ENCODE measurements at places on chromosomes 5 and 9. TPM values are rescaled to one million over a fixed set of nuclear protein-coding genes. Genes with fewer than 3 reads are reported as not detected.

FOXD4 gene
- total RNA-seq, result 0.32 TPM

- no peak for DNase-seq
Measured at GRCh38 chr5:145856285-145856818, 16.5 kb downstream of the GRXCR2 start.

DNA sequence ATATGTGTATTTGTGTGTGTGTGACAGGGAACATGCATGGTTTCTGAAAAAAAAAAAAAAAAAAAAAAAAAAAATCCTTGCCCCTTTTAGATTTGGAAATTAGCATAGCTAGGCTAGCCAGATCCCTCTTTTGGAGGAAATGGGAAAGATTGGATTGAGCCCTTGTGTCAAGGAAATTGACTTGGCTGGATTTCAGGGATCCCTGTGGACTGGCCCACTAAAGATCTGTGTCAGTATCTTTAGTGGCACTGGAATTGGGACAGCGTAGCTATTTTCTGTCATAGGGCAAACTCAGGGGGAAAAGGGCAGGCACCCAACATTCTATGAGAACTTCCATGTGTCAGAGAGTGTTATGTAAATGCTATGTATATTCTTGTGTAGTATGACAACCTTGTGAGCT lies 35.4 kb downstream of the SH3GL2 start:
- DNase-seq, result no peak

- DNase-seq, result no peak
Measured at GRCh38 chr9:128637656-128638055, 19.0 kb downstream of the DYNC2I2 start.

DNA sequence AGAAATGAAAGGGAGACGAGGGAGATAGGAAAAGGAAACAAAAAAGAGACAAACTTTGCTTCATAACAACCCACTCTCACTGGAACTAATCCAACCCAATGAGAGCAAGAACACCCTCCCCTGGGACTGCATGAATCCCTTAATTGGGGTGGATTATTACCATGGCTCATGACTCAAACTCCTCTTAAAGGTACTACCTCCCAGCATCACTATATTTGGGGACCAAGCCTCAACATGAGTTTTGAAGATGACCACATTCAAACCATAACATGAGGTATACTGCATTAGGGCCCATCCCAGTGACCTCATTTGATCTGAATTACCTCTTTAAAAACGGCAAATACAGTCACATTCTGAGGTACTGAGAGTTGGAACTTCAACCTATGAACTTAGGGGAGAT lies 8.0 kb downstream of the MTAP start:
- DNase-seq, result no peak

SV2C gene
- total RNA-seq, result not detected

DNA sequence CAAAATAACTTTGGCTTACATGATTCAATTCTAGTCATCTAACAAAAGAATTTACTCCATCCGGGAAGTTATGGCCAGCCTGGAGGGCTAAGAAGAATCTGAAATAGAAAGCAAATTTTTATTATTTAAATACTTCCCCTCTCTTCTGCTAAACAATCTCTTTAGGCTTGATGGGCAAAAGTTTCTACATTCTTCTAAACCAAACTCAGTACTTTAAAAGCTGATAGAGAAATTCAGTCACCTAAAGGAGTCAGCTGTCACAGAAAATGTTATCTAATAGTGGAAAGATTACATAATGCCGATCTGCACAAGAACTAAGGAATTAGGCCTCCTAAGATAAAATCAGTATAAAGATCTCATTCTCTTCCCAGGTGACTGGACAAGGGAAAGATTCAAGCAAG lies 32.4 kb downstream of the GNAQ start:
- no peak for DNase-seq

MSMP gene
- 1.7 TPM for total RNA-seq

PTPRD gene
- total RNA-seq, result 51.2 TPM

GRCh38 chr9:100294806-100295205 lies 57.9 kb downstream of the TEX10 start:
- DNase-seq, result no peak

DNA sequence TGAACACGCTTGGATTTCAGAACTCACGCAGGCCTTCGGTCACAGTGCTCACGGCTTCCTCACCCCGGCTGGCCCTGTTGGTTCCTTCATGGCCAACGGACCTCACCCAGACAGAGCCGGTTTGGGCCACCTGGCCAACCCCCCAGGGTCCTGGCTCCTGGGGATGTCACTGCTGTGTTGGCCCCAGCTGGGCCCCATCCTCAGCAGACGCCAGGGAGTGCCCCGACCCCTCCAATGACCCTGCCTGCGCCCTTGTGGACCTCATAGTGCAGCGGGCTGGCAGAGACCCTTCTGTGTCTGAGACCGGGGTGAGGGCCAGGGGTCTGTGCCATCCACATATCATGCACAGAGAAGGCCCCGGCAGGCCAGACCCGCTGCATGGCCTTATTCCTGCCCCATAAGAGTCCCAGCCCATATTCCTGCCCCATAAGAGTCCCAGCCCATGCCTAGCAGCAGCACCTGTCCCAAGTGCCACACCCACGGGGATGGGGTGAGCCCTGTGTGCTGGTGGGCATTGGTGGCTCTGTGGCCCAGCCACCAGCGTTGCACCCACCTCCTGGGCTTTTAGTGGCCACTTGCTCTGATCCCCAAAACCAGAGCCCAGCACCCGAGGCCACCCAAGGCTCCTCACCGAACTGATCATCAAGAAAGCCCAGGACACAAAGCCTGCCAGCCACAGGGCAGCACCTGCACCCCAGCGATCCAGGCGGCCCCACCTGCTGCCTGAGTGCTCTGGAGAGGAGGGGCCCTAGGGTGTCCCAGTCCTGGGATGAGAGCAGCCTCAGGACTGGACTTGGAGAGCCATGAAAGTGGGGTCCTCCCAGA lies 1.3 kb upstream of the LPCAT1 start:
- peak; percentile 79 for DNase-seq

DNA sequence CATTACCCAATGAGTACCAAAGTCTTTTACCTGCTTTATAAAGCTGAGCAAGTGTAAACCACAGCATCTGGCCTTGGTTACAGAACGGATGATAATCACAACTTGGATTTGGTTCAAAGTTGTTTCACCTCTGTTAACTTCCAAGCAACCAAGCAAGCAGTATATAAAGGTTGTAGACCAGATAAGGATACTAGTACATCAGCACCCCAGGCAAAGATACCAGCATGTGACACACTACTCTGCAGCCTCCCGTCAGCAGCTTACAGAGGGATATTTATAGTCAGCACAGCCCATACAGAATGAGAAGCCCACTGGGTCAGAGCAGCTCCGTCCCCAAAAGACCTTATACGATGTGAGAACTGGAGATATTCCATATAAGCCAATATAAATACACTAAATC lies 193.3 kb downstream of the SMARCA2 start:
- DNase-seq, result no peak

- no peak for DNase-seq
Measured at GRCh38 chr5:109898269-109899162, 208.8 kb downstream of the MAN2A1 start.

DNA sequence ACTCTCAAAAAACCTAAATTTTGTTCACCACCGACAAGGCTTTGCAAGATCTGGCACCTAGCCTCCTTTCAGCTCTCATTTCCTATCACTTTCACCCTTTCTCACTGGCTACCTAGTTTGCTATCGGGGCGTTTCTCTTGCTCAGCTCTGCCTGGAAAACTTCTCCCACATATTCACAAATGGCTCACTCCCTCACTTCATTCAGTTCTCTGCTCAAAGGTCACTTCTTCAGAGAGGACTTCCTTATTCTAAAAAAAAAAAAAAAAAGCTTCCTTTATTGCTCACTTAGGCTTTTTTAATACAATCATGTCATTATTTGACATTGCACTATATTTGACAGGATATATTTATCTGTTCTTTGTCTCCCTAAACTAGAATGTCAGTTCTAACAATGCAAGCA lies 2.1 kb upstream of the SLC25A46 start:
- no peak for DNase-seq
